IPS DF 19.7 (cell line): ENCODE measurements at places on chromosomes 3 and 15.

DNA sequence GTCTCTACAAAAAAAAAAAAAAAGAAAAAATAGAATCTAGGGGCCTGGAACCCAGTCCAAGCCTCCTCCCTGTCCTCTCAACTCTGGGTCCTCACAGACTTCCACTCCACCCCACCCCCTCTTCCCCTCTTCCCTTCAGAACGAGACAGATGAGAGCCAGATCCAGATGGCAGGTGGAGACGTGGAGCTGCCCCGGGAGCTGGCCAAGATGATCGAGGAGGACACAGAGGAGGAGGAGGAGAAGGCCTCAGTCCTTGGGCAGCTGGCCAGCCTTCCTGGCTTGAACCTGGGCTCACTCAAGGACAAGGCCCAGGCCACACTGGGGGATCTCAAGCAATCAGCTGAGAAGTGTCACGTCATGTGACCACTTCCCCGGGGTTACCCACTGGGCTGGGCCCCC, 3.6 kb downstream of the CPLX3 start:
- DNase-seq = no peak

DNA sequence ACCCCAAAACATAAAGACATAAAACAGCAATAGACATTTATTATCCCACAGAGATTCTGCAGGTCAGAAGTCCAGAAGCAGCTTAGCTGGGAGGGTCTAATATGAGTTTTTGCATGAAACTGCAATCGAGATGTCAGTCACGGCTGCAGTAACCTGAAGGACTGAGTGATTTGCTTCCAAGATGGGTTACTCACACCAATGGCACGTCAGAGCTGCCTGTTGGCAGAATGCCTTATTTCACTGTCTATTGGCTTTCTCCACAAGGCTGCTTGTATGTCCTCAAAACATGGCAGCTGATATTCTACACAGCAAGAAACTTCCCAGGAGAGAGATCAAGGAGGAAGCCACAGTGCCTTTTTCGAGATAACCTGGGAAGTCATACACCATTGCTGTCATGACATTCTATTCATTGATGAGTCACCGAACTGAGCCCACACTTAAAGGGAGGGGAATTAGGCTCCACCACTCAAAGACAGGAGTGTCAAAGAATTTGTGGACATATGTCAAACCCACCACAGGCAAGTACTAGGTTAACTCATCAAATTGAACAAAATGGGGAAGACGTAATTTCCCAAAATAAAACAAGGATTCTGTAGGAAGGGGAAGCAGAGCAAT, 122.2 kb downstream of the SYNPR start:
- DNase-seq = no peak

DNA sequence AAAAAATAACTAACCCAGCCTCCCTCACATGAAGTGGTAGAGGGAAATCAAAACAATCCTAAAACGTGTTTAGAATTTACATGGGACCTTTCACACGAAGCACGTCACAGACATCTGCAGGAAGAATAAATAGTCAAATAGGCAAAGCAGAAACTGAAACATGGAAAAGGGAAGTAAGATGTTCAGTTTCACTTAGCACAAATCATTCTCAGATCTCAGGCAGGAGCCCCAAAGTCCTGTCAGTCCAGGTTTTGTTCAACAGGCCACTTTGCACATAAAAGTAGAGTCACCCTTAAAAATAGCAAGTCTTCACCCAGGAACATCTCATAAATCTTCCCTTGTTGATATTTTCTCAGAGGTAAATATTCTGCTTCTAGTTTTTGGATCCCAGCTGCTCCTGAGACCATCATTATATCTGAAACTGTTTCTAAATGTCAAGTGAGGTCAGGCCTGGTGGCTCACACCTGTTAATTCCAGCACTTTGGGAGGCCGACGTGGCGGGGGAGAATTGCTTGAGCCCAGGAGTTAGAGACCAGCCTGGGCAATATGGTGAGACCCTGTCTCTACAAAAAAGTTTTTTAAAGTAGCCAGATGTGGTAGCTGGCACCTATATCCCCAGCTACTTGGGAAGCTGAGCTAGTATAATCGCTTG, 1.9 kb downstream of the RUBCN start:
- DNase-seq = no peak

DNA sequence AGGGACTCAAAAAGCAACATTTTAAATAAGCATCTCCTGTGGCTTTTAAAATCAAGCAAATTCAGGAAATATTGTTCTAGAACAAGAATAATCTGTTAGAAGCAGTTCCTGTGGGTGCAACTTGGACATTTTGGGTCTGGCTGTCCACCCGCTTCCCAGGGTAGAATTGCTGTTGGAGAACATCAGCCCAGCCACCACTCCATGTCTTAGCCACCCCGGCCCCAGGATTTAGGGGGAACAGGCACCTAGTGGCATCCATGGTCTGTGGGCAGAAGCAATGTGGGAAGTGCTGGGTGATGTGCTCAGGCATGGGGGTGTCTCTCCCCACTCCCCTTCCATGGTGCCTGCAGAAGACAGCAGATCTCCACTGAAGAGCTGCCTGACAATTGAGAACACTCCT, 162.6 kb downstream of the KLF13 start:
- no peak for DNase-seq

GRCh38 chr3:175088766-175089380, 229.7 kb downstream of the NAALADL2 start:
- DNase-seq = no peak

DNA sequence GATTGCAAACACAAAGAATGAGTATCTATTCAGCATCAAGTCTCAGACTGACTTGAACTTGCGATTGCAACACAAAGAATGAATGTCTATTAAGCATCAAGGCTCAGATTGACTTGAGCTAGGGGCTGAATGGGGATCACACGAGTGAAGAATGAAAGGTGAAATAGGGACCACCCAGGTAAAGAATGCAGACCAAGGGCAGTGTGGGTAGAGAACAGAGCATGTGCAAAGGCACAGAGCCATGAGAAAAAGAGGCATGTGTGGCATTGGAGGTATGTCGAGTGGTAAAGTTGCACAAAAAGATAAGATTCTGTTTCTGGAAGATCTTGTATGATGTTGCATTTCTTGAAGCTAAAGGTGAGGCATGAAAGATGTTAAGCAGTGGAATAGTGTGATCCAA, 119.4 kb upstream of the GPR149 start:
- DNase-seq = no peak

DNA sequence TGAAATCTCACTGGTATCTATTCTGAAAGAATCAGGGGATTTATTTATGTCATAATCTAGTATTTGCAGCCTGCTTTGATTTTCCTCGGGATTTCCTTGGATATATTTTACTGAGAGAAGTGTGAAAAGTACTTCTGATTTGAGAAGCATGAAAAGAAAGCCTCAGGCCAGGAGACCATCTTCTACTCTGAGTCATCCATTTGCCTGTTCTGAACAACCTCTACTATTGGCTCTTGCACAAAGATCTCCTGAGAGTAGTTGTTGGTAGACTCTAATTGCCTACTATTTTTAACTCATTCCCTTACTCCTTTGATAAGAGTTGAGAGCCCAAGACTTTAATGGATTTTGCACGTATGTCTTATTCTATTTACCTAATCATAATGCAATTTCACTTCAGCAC, 318.9 kb downstream of the BCHE start:
- no peak for DNase-seq

DNA sequence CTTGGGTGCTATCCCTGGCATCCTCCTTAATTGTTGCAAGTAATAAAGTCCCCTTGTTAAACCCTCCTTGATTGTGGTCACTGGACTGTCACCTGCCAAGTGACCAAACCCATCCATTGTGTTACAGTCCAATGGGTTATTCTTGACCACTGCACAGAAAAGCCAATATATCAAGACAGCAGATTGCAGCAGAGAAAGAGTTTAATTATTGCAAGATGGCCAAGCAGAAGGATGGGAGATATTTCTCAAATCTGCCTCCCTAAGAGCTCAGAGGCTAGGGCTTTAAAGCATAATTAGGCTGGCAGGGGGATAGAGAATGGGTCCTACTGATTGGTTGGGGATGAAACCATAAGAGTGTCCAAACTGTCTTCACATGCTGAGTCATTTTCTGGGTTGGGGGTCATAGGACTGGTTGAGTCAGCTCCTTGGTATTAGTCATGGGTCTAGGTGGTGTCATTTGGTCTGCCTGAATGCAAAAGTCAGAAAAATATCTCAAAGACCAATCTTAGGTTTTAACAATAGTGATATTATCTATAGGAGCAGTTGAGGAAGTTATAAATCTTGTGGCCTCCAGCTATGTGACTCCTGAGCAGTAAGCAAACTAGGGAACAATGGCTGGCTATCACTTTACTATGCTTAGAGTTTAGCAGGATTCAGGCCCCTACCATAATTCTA, 19.1 kb upstream of the XYLB start:
- no peak for DNase-seq

DNA sequence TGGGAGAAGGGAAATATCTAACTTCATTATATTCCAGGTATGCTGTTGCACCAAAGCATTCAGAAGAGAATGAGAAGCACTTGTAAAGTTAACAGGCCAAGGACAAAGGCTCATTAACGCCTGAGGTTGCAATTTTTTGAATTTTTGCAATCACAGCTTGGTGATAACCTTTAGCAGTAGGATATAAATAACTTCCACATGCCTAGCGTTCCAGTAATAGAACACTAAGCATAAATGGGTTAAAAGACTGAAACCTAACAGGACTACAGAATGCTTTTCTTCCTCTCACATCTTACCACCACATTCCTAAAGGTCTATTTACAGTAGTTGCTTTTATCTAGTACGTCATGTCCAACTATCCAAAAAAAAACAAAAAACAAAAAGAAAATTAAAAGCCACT, 57.4 kb upstream of the IMPG2 start:
- DNase-seq = no peak

DNA sequence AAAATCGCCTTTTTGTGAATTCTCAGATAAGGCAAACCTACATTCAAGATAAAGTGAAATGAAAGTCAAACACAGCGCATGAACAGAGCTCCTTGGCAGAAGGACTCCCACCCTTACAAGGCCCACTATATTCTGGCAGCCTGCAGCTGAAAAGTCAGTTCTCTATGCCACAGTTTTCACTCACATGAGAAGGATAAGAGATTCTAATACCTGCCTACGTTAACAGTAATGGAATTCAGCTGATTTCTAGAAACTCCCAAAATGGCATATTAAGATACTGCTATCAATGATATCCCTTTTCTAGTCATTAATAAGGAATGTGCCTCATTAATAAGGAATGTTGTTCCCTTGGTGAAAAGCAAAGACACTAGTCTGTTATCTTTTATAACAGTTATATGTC, 27.0 kb downstream of the SLC30A4 start:
- DNase-seq = no peak

DNA sequence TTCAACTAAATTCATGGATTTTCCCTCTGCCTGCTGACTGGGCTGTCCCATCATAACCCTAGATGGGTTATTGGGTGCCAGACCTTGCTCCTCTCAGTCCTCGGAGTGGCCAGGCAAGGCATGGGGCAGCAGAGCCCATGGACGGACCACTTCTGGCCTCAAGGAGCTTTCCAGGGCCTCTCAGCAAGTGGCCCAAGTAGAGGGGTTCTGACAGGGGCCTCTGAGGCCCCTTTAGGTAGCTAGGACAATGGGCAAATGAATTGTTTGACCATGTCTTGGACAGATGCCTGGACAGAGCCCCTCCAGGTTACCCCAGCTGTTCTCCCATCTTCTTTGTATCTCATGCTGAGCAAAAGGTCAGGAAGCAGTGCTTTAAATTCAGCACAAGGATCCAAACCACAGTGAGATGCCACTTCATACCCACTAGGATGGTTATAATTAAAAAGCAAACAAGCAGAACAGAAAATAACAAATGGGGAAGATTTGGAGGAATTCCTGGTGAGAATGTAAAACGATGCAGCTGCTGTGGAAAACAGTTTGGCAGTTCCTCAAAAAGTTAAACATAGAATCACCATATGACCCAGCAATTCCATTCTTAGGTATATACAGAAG, 61.6 kb downstream of the SPSB4 start:
- no peak for DNase-seq

DNA sequence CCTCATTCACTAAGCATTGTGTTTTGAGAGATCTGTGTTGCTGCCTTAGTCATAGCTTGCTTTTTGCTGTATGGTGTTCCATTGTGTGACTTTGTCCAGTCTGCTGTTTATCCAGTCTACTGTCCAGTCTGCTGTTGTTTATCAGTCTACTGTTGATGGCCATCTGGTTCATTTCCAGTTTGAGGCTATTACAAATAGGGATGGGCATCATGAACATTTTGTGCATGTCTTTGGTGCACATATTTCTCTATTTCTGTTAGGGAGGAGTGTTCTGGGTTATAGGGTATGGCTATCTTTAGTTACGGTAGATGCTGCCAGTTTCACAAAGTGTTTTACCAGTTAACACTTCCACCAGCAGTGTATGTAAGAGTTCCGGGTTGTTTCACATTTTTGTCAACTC, 22.2 kb upstream of the CLEC3B start:
- DNase-seq = no peak

DNA sequence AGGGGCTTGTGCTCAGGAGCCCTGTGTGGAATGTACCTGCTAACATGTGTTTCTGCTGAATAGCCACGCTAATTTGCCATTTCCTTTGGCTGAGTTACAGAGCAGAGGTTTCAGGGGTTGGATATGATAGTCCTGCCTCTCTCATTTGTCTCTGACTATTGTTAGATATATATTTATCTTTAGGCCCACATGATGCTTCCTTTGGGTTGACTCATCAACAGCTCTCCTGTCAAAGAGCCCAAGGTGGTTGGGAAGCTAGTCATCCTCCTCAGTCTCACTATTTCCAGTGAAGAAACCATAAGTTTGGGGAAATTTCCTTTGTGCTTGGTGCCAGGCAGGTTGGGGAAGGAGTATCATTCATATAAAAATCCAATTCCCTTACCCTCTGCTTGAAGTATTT, 1194.6 kb downstream of the ZPLD1 start:
- no peak for DNase-seq

DNA sequence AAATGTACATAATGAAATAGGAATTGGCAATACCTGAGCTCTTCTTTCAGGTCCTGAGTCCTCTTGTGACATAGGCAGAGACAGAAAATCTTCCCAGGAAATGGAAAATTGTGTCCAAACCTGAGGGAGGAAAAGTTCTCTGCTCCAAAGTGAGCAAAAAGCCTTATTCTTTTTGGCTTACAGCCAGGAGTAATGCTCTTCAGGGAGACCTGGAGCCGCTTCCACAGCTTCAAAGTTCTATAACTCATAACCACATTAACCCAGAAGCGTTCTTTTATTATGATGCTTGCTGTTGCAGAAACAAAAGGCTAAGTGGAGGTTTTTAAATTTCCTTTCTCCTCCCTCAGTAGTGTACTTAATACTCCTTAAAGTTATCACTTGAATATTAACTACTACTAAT, 633 bp downstream of the IGSF10 start:
- DNase-seq = no peak

DNA sequence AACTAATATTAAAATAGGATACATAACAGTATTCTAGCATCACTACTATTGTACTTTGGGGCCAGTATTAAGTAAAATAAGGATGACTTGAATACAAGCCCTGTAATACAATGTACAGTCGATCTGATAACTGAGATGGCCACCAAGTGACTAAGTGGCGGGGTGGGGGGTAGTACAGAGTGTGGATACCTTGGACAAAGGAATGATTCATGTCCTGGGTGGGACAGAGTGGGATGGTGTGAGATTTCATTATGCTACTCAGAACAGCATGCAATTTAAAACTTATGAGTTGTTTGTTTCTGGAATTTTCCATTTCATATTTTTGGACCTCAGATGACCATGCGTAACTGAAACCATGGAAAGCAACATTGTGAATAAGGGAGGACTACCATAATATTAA, 46.0 kb downstream of the SLC7A14 start:
- DNase-seq = no peak

- no peak for DNase-seq
Measured at GRCh38 chr3:170532573-170532972, 53.3 kb downstream of the SLC7A14 start.

GRCh38 chr3:65006300-65006739, 318.5 kb upstream of the ADAMTS9 start:
- DNase-seq = no peak
